ENCODE measurements at places on chromosomes 3 and 15.

- no peak for DNase-seq
Measured at GRCh38 chr3:19961960-19962359, 15.1 kb downstream of the RAB5A start.

- no peak for DNase-seq
Measured at GRCh38 chr15:67146234-67146633, 80.8 kb downstream of the SMAD3 start.

GRCh38 chr15:67059127-67059553 lies 6.3 kb upstream of the SMAD3 start:
- no peak for DNase-seq

DNA sequence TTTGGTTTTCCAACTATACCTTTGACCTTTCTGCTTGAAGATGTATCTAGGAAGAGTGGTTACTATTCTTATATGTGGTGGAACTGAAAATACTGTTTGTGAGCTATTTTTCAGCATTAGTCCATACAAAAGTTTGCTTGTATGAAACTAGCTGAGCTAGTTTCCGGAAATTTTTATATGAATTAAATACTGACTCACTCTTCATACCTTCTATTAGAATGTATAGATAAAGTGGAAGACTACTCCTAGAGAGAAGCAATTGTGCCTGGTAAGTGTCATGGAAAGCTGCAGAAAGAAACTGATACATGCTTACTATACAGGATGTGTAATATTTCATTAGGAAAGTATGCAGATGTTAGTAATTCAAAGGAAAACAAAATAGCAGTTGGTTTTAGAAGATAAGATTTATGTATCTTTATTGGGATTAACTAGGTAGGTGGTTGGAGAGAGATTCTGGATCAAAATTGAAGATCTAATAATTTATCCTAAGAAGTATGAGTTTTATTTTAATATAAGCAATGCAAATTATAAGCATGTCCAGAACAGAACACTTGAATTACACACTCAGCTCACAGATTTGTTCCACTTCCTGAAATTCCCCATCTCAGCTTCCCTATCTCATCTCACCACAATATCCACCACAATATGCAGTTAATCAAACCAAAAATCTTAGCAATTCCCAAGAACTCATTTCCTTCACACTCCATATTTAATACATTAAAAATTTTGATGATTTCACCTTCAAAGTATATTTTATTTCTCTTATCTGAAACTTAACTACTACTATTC lies 82.8 kb downstream of the BCHE start:
- DNase-seq, result no peak

- no peak for DNase-seq
Measured at GRCh38 chr3:159974-160373, 36.6 kb upstream of the CHL1 start.

DNA sequence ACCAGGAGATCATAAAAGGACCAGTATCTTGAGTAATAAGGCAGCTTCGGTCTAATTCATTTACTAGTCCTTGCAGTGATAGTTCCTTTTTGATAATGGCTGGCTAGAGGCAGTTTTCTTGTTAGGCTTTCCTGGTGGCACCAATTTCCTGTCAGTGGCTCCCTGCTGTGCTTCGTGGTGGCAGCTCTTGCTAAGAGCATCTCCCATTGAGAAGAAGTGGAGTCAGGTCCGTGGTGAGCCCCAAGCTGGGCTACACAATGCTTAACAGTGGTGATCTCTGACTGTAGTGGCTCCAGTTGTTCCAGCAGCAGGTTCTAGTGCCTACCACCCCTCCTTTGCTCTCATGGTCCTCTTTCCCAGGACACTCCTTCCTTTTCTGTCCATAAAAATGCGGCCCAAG lies 111.2 kb downstream of the RAP2B start:
- no peak for DNase-seq

GRCh38 chr3:50364573-50365079 lies 5.3 kb upstream of the TMEM115 start:
- DNase-seq, result no peak
